DMS79 (cell line): ENCODE measurements at places on chromosomes 16 and 17.
A peak's percentile ranks its signal among the peaks of the same experiment; 100 is the strongest.

GRCh38 chr17:17887752-17888304, 51.0 kb upstream of the SREBF1 start:
- no peak for DNase-seq

GRCh38 chr16:65698791-65699321, 577.0 kb upstream of the CDH11 start:
- no peak for DNase-seq

- no peak for DNase-seq
Observed at GRCh38 chr17:45143767-45144198, 4.5 kb upstream of the HEXIM1 start.

DNA sequence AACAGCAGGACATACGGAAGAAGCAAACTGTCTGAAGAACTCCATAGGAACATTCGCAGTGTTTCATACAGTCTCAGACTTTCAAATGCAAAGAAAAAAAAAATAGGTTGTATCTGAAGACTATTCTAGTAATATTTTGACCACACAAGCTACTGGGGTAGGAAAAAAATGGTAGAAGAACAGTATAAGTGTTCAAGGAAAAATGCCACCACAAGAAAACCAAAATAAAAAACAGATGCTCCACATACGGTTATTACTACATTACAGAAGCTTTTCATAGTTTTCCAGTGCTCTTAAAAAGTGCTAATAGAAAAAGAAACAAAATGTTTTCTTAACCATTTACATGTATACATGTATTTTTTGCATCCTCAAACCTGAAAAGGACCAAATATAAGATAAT, 3.7 kb downstream of the NCOR1 start:
- DNase-seq = no peak

- DNase-seq = no peak
Observed at GRCh38 chr16:20192801-20193200, 119.1 kb upstream of the GPR139 start.

GRCh38 chr17:17050346-17051345, 8.4 kb downstream of the MPRIP start:
- DNase-seq = no peak

GRCh38 chr17:8041249-8041928, 2.5 kb downstream of the ALOX15B start:
- peak; percentile 4 for DNase-seq

DNA sequence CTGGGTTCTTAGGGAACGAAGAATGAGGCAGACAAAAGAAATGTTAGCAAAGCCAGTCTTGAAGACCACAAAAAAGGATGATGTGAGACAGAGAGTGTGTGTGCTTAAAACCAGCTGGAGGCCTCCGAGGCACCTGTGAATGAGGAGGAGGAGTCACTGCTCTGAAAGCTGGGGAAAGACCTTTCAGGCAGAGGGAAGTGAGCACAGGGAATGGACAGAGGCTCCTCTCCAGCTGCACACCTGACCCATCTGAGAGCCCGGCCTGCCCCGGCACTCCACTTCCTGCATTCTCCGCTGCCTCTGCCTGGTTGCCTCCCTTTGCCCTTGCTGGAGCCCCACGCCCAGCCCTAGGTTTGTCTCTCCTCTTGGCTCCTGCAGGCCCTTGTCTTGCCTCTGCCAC, 55.2 kb upstream of the SREBF1 start:
- no peak for DNase-seq

- no peak for DNase-seq
Observed at GRCh38 chr16:87368029-87368770, 15.4 kb downstream of the FBXO31 start.

DNA sequence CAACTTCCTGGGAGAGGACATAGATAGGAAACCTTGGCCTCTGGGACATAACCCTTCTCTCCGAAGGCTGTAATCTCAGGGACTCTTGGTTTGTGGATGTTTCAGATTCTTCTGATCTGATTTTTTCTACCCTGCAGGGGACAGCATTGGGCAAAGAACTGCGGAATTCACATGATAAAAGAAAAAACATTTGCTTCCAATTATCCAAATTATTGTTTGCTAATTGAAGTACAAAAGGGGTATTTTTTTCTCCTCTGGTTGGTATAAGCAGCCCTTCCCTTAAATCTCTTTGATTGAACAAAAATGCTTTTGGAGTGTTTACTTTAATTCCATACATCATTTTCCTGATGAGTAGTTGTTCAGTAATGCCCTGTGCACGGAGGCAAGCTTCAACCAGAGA, 251.7 kb upstream of the IRX3 start:
- no peak for DNase-seq

GRCh38 chr17:66399441-66399840, 97.0 kb downstream of the PRKCA start:
- no peak for DNase-seq

DNA sequence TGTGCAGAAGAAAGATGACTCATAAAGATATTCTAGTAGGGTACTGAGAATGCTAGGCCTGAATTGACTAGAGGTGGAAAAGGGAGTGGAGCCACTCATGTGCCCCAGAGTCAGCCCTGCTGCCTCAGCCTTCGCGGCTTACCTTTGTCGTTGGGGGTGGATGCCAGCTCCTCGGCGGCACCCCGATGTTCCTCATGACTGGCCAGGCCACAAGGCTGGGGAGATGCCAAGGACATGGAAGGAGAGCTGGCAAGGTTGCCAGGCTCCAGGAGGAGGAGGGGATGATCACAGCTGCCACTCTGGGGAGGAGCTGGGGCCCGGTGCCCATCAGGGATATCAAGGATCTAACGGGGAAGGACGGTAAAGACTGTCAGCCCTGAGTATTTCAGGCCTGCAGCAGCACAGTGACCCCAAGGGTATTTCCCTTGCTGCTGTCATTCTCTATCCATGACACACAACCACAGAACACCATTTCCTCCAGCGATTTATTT, 9.7 kb upstream of the SLC35B1 start:
- DNase-seq = no peak

GRCh38 chr16:17273142-17273561, 197.6 kb downstream of the XYLT1 start:
- no peak for DNase-seq
